HCT116 (cell line): ENCODE measurements at places on chromosomes 5 and 9. TPM values are rescaled to one million over a fixed set of nuclear protein-coding genes. Genes with fewer than 3 reads are reported as not detected.

DNA sequence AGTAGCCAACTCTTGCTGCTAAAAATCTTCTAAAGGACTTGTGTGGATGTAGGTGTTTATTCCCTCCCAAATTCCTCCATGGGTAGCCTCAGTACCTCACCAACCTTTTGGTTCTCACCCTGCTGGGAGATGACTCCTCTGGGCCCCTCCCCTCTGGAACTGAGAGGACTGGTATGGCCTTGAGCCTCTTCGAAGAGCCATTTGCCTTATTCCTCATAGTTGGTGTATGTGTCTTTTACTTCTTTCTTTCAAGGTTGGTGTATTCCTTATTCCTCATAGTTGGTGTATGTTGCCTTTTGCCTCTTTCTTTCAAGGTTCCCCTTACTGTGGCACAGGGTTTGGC is 48.3 kb downstream of the GNAQ start:
- no peaks in the 10 kb centered on the region for H3K27me3 ChIP-seq
- H3K27ac ChIP-seq = no peak overlapping the region
- H3K4me3 ChIP-seq = no peak overlapping the region
- no peaks in the 10 kb centered on the region for H3K36me3 ChIP-seq
- DNase-seq = no peak

GRCh38 chr5:146052780-146053179 is 52.6 kb downstream of the PLAC8L1 start:
- no peak overlapping the region for H3K4me3 ChIP-seq
- no peak overlapping the region for H3K27ac ChIP-seq
- H3K27me3 ChIP-seq = no peaks in the 10 kb centered on the region
- peaks cover 10% of the 10 kb centered on the region for H3K4me1 ChIP-seq
- no peak for DNase-seq

- H3K27ac ChIP-seq = no peak overlapping the region
- H3K36me3 ChIP-seq = peaks cover 27% of the 10 kb centered on the region
- DNase-seq = no peak
- H3K4me3 ChIP-seq = no peak overlapping the region
- H3K27me3 ChIP-seq = no peaks in the 10 kb centered on the region
- H3K4me1 ChIP-seq = peaks cover 23% of the 10 kb centered on the region
Measured at GRCh38 chr9:96348261-96348660, 35.2 kb downstream of the SLC35D2 start.

Gene PLAC8L1
- total RNA-seq = 2.6 TPM

DNA sequence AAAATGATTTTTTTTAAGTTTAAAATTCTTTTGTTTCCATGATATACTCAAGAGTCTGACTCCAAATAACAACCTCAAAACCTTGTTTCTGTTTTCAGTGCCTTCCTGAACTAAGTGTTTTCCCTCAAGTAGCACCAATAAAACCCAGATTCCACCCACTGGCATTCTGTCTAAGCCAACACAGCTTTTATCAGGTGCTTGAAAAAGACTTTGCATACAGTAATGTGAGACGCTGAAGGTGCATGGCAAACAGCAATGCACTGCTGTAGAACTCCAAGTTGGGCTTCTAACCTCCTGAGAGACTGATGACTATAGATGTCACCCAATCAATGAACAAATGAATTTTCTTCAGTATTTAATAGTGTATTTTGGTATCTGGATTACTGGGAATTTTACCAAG is 95.7 kb downstream of the NFIB start:
- DNase-seq = no peak
- H3K36me3 ChIP-seq = no peaks in the 10 kb centered on the region
- H3K27ac ChIP-seq = no peak overlapping the region
- no peaks in the 10 kb centered on the region for H3K27me3 ChIP-seq
